ENCODE measurements at places on chromosomes 3 and 15. TPM values are rescaled to one million over a fixed set of nuclear protein-coding genes. Genes with fewer than 3 reads are reported as not detected.

The PRTG gene
- total RNA-seq, result 1.7 TPM

The ADPRH gene
- 3.6 TPM for total RNA-seq

The UBAP1L gene
- total RNA-seq, result 1.5 TPM

The SOX14 gene
- not detected for total RNA-seq

The DCBLD2 gene
- 120 TPM for total RNA-seq

The RNF13 gene
- total RNA-seq, result 56.1 TPM

The ADAMTS9 gene
- 1.5 TPM for total RNA-seq

Measured in smooth muscle cell of trachea (primary cell).